ENCODE measurements at places on chromosomes 12 and 14. TPM values are rescaled to one million over a fixed set of nuclear protein-coding genes. Genes with fewer than 3 reads are reported as not detected.

- H3K4me3 ChIP-seq = no peak overlapping the region
- DNase-seq = no peak
- H3K27me3 ChIP-seq = no peaks in the 10 kb centered on the region
- H3K4me1 ChIP-seq = no peaks in the 10 kb centered on the region
- H3K27ac ChIP-seq = no peak overlapping the region
- H3K36me3 ChIP-seq = no peaks in the 10 kb centered on the region
These were observed 226.1 kb downstream of the FOXN3 start for GRCh38 chr14:89190765-89191513.

Gene KRT5
- 8.8 TPM for total RNA-seq

Gene NGB
- not detected for total RNA-seq

- no peaks in the 10 kb centered on the region for H3K36me3 ChIP-seq
- peak overlapping the region; percentile 84 for H3K27ac ChIP-seq
- no peak overlapping the region for H3K4me3 ChIP-seq
- peaks cover 44% of the 10 kb centered on the region for H3K4me1 ChIP-seq
These were observed 71.2 kb downstream of the GALNT4 start for GRCh38 chr12:89453121-89453978.

DNA sequence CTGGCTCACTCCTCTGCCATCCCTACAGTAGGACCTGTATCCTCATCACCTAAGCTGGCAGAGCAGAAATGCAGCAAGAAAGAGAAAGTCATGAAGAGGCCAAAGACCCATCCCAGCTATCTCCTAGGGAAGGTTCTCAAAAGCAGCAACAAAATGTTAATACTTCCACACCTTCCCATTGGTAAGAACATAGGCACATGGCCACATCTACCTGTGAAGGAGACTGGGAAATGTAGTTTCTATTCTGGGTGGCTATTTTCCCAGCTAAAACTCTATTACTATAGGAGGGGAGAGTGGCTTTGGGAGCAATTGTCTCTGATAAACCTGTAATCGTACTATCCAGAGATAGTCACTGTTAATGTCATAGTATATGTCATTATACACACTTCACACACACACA is 13.7 kb upstream of the EIF2B2 start:
- H3K27me3 ChIP-seq = no peaks in the 10 kb centered on the region
- no peaks in the 10 kb centered on the region for H3K36me3 ChIP-seq
- no peaks in the 10 kb centered on the region for H3K4me1 ChIP-seq
- no peak overlapping the region for H3K4me3 ChIP-seq

GRCh38 chr14:60101786-60102185 is 10.1 kb downstream of the PCNX4 start:
- no peaks in the 10 kb centered on the region for H3K27me3 ChIP-seq
- no peaks in the 10 kb centered on the region for H3K36me3 ChIP-seq
- H3K4me1 ChIP-seq = no peaks in the 10 kb centered on the region
- H3K27ac ChIP-seq = no peak overlapping the region

DNA sequence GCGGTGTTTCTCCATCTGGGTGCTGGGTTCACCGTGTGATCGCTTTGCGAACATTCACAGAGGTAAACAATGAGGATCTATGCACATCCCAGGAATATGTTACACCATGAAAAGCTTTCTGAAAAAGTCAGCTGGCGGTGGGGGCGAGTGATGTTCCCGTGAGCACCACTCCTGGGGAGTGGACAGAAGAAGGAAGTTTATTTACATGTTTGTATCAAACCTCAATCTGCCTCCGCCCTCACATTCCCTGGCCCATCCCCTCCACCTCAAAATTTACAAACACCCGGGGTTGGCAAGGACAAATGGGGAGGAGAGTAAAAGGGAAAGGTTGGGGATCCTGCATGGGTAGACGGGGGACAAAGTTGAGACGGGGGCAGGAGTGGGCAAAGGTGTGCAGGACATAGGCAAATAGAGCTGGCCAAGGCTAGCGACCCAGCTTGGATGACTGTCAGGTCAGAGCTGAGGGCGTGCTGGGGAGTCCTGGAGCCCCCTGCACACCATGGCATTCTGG is 6.9 kb downstream of the TNFRSF1A start:
- no peaks in the 10 kb centered on the region for H3K27me3 ChIP-seq
- H3K4me1 ChIP-seq = peaks cover 79% of the 10 kb centered on the region
- peak overlapping the region; percentile 100 for H3K4me3 ChIP-seq
- peaks cover 59% of the 10 kb centered on the region for H3K36me3 ChIP-seq
- H3K27ac ChIP-seq = peak overlapping the region; percentile 99

Gene ZDHHC22
- total RNA-seq = not detected

GRCh38 chr12:6752167-6752920 is 597 bp downstream of the MLF2 start:
- H3K36me3 ChIP-seq = peaks cover 47% of the 10 kb centered on the region
- peaks cover 14% of the 10 kb centered on the region for H3K4me1 ChIP-seq
- peak overlapping the region; percentile 93 for H3K27ac ChIP-seq
- H3K27me3 ChIP-seq = no peaks in the 10 kb centered on the region

GRCh38 chr14:58547649-58548048 is 90.1 kb upstream of the DACT1 start:
- no peak overlapping the region for H3K27ac ChIP-seq
- DNase-seq = no peak
- H3K27me3 ChIP-seq = no peaks in the 10 kb centered on the region
- H3K4me1 ChIP-seq = no peaks in the 10 kb centered on the region
- H3K4me3 ChIP-seq = no peak overlapping the region

DNA sequence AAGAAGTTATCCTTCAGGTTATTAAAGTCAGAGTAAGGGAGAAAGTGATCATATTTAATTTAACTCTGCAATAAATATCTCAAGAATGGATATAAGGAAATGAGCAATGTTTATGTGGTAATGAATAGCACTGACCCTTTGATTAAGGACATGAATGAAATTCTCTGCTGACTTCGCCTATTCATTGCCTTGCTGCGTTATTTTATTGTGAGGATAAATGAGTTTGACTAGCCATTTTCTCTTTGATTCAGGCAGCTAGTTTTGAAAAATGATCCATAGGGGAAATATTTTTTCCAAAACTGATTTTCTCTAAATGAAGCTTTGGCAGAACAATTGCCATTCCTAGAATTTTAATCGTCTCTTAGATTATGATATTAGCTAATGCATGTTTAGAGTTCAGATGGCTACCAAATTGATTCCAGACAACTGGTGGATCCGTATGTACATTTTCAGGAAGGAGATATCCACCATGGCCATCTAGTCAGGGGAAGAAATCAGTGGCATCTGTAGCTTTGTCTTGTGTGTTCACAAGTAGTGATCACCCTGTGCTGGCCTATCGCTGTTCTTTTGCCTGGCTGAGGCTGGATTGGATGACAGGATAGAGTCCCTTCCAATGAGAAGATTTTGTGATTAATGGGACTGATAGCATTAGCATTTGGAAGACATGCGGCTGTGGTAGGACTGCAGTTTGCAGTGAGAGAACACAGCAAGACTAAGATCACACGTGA is 302.3 kb upstream of the RGS6 start:
- no peaks in the 10 kb centered on the region for H3K4me1 ChIP-seq
- H3K27ac ChIP-seq = no peak overlapping the region
- no peaks in the 10 kb centered on the region for H3K27me3 ChIP-seq
- peaks cover 5% of the 10 kb centered on the region for H3K36me3 ChIP-seq
- DNase-seq = no peak
